Activated CD8-positive, alpha-beta T cell treated with anti-CD3 and anti-CD28 coated beads, Interleukin-2, amount 10 ng/mL, durations not matched to agents 7 days and 5 days (primary cell): ENCODE measurements at places on chromosomes 11 and 22. TPM values are rescaled to one million over a fixed set of nuclear protein-coding genes. Genes with fewer than 3 reads are reported as not detected.

Gene BDNF
- total RNA-seq = not detected

DNA sequence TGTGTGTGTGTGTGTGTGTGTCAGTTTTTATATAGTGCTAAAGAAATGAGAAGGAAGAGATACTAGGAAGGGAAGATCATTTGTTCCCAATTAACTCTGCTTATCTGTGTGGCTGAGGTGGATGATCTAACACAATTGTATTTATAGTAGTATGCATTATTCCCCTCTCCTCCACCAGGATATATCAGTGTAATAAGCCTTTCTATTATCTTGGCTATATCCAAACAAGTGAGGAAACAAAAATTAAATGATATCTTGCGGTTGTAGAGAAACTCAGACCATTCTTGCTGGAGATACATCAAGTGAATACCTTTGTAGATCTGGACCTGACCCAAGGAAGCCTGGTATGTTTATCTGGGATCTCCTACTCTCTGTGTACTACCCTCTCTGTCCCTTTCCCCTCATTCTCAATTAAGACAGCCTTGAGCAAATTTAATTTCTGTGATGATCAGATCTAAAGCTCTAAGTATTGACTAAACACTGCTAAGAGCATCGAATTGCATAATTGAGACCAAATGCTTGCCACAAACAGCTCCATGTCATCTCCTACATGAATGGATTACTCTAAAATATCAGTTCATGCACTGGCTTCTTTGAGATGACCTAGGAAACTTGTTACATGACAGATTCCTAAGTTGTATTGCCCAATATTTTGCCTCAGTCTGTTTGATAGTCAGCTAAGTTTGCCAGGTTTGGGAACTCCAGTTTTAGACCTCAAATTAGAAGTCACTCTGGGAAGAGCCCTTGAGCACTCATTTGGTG is 185.3 kb upstream of the CTSC start:
- H3K36me3 ChIP-seq = no peaks in the 10 kb centered on the region
- no peak overlapping the region for H3K4me3 ChIP-seq
- H3K27ac ChIP-seq = no peak overlapping the region
- DNase-seq = no peak

Gene UBASH3B
- total RNA-seq = 75.0 TPM

Gene SEPTIN5
- 0.53 TPM for total RNA-seq
